ENCODE measurements at places on chromosomes 4 and X.

DNA sequence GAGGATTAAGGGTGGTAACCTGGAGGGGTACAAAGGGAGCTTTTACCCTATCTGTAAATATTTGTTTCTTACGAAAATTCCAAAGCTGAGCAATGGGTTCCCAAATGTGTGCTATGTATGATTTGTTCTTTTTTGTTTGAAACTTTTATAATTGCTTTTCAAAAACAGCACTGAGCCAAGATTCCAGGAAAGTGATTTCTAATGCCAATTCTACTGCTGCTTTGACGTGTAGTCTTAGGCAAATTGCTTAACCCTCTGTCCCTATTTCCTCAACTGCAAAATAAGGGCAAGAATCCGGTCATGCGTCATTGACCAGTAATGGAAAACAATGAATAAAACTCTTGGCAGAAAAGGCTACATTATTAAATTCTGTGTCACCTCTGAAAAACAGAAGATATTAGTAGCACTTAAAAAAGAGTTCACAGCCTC is 454.7 kb downstream of the IL15 start:
- DNase-seq = no peak

- DNase-seq = no peak
Measured at GRCh38 chr4:169622566-169622965, 2.2 kb downstream of the CLCN3 start.

- no peak for DNase-seq
Measured at GRCh38 chrX:100479329-100479728, 69.3 kb upstream of the PCDH19 start.

- DNase-seq = no peak
Measured at GRCh38 chrX:48864210-48864609, 28.8 kb upstream of the PCSK1N start.

DNA sequence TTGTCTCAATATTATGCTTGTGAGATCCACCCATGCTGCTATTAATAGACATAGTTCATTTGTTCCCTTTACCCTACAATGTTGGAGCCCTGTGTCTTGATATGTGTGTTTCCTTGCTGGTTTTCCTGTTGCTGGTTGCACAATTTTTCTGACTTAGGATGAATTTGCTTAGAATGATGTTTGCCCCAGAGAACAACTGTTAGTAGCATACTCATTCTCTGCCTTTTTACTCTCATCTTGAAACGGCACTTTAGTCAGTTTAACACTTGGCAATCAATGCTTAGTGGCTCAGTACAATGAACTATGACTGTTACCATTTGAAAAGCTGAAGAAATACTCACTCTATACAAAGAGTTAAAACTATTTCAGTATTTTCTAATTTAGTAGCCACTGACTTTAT is 158.8 kb upstream of the NDST4 start:
- DNase-seq = no peak

- no peak for DNase-seq
Measured at GRCh38 chr4:146232131-146232722, 17.9 kb downstream of the REELD1 start.

GRCh38 chr4:7261087-7261486 is 68.7 kb downstream of the SORCS2 start:
- DNase-seq = no peak

GRCh38 chr4:40837094-40837870 is 87.5 kb downstream of the NSUN7 start:
- DNase-seq = no peak

DNA sequence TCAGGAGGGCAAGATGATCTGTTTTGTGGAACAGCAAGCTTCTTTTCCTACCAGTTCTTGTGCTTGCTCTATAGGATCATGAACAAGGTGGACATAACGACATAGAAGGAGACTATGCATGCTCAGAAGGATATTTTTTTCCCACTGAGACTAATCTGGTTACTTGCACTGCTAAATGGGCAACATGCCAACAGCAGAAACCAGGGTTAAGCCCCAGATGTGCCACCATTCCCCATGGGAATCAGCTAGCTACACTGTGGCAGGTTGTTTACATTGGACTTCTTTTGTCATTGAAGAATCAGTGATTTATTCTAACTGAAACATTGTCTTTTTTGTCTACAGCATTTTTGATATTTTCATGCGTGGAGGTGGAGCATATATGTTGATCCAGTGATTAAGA is 165.6 kb downstream of the C4orf33 start:
- no peak for DNase-seq

DNA sequence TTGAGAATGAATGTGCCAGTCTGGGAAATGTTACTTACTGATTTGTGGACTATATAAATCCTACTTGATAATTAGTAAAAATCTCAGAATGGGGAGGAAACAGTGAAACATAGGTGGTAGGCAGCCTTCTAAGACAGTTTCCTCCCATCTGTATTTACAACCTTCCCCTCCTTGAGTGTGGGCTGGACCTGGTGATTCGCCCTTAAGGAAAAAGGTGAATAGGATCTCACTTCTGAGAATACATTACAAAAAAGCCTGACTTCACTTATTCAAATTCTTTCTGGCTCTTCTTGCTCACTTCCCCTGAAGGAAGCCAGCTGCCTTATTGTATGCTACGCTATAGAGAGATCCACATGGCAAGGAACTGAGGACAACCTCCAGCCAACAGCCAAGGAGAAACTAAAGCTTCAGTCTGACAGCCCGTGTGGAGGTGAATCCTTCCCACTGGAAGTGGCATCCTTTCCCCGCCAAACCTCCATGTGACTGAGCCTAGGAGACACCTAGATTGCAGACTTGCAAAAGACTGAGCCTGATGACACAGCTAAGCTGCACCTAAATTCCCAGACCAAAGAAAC is 585.0 kb downstream of the STPG2 start:
- no peak for DNase-seq

- DNase-seq = no peak
Measured at GRCh38 chrX:69110116-69110530, 55.1 kb downstream of the PJA1 start.

DNA sequence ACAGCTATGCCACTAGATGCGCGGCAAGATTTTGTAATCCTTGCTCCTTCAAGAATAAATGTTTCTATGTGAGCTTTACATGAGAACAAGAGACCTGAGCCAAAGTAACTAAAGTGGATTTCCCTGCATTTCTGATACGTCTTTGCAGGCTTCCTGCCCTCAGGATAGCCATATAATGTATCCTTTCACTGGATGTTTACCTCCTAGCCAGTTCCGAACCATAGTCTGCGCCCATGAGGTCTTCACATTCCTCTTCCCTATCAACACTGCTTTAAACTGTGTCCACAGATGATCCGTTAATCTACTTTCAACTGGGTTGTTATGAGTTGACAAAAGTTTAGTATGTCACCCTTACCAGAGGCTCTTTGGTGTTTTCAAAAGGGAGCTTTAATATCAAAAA is 1889.1 kb upstream of the AGA start:
- no peak for DNase-seq

- DNase-seq = no peak
Measured at GRCh38 chrX:71057848-71058530, 10.1 kb downstream of the SNX12 start.

GRCh38 chr4:3514806-3515501 is 17.3 kb downstream of the LRPAP1 start:
- DNase-seq = no peak

- no peak for DNase-seq
Measured at GRCh38 chrX:121036137-121036536, 11.3 kb upstream of the GLUD2 start.

DNA sequence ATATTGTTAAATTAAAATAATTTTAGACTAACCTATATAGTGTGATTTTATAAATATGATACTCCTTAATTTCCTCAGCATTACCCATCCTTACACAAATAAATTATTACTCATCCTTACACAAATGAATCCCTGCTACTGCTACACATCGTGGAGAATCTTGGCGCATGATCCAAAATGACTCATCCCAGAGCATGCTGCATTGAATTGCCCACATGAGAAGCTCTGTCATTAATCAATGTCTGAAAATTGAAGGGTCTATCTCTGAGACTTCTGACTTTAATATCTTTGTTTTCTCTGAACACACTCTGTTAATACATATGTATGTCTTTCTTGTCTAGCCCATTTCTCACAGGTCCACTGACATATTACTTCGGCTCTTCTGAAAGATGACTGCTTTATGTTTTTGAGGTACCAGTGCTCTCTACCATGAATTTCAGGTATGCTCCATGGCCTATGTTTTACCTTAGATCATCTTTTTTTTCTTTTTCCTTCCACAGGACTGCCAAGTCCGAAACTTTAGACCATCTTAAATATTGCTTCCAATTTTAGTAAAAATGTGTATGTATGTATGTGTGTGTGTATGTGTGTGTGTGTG is 15.7 kb upstream of the DUSP21 start:
- DNase-seq = no peak

DNA sequence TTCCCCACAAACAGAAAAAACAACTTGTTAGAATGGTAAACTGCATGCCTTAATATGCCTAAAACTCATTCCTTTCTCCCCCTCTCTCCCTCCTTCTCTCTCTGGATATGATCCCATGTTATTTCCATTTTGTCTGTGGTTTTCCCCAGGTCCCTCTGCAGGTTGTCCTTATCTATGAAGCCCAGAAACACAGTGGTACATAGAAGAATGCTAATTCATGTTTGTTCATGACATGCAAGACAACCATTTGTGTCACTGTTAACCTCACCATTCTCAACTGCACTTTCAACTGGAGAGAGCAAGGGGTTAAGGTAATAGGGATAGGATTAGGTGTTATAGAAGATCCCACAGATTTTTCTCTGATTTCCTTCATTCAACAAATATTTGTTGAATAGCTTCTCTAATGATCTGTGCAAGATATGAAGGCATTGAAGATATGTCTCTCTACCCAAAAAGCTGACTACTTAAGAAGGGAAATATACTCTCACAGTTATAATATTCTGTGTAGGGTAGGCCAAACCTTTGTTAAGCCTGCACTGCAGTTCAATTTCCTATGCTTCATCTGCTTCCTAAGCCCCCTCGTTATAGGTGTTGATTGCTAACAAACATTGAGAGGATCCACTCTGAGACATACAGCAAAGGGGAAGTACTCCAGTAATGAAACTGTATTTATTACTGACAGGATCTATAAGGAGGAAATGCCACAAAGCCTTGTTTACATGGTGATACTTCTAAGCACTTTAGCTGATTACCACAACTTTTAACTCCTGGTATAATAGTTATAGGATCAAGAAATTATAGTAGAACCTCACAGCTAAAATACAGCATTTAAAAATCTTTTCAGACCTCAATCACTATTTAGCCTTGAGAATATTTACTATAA is 96.1 kb downstream of the FRYL start:
- no peak for DNase-seq

DNA sequence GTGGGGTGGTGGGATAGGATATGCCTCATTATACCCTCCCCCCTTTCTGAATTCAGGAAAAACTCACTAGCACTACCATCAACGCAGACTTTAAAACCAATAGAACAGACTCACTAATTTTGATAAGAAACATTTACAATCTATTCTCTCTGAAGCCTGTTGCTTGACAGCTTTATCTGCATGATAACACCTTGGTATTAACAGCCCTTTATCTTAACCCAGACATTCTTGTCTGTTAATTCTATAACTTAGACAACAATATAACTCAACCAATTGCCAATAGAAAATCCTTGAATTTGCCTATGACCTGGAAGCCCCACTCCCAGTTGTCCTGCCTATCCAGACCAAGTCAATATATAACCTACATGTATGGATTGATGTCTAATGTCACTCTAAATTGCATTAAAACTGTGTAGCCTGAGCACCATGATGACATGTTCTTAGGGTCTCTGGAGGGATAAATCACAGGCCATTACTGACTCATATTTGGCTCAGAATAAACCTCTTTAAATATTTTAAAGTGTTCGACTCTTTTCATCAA is 1.5 kb upstream of the UGT2A3 start:
- DNase-seq = no peak

DNA sequence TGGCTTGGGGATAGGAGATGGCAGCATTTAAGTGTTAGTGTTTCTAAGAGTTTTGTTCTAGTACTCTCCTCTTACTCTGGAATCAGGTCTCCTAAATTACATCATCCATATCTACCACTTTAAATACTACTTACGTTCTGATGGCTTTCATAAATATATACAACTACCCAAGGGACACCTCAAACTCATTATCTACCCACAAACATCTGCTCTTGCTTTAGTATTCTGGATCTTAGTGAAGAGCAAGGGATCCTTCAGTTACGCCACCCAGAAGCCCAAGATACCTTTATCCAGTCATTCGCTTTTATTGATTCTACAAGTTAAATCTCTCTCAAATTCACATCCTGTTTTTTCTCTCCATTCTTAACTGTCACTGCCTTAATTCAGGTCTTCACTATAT is 7.0 kb downstream of the NUP54 start:
- DNase-seq = no peak

- DNase-seq = no peak
Measured at GRCh38 chr4:154609532-154609931, 2.9 kb downstream of the FGG start.

- DNase-seq = no peak
Measured at GRCh38 chr4:123288309-123289025, 108.1 kb upstream of the SPRY1 start.

- peak; percentile 9 for DNase-seq
Measured at GRCh38 chr4:108512615-108513505, 107.5 kb upstream of the RPL34 start.

- DNase-seq = no peak
Measured at GRCh38 chr4:110620691-110621327, 2.1 kb downstream of the PITX2 start.

DNA sequence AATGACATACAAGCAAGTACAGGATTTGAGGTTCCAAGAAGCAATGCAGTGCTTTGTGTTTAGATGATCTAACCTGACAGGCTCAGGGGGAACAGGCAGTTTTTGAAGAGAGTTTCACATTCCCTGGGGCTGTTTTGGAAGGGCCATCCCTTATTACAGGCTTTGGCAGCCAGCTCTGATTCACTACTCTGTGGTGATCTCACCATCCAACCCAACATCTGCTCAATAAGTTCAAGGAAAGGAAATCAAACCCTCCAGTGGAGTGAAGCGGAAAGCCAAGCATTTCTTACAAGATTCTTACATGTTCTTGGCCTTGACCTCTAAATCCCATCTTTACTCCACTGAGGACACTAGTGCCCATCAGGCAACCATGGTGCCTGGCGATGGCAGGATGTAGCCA is 7.5 kb downstream of the IDS start:
- no peak for DNase-seq

- DNase-seq = no peak
Measured at GRCh38 chr4:78227411-78228057, 170.4 kb downstream of the FRAS1 start.

GRCh38 chr4:99683895-99684294 is 26.3 kb upstream of the C4orf54 start:
- DNase-seq = no peak

GRCh38 chrX:151359931-151360871 is 36.8 kb upstream of the VMA21 start:
- no peak for DNase-seq

- no peak for DNase-seq
Measured at GRCh38 chr4:133839326-133839725, 362.3 kb downstream of the PABPC4L start.

DNA sequence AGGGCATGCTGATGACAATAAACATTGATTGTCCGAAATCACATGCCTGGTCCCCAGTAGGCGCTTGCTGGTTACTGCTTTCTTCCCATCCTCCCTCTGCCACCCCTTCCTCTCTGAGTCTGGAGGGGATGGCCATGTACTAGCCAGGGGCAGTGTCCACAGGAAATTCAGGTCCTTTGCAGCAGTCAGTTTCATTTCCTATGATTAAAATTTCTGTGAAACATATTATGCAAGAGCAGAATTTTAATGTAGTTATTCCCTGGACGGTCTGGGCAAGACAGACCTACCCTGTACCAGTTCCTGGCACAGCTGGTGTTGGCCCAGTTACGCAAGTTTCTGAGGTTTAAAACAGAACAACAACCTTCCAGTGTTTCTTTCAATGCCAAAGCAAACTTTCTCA is 28.2 kb upstream of the TLR2 start:
- DNase-seq = no peak

GRCh38 chrX:39850630-39851152 is 247.1 kb downstream of the BCOR start:
- no peak for DNase-seq
